Hair follicular keratinocyte (primary cell): ENCODE measurements at places on chromosomes 7 and 10. TPM values are rescaled to one million over a fixed set of nuclear protein-coding genes. Genes with fewer than 3 reads are reported as not detected.

Gene AKR1B1
- 47.8 and 69.2 TPM in 2 replicates for total RNA-seq

Gene HOXA4
- 1.6 TPM in 2 replicates for total RNA-seq

Gene WDR86
- total RNA-seq: 0.08 TPM in 2 replicates

Gene ZNF365
- 1.5 and 2.8 TPM in 2 replicates for total RNA-seq

Gene PAX4
- not detected in 2 replicates for total RNA-seq

Gene BAZ1B
- total RNA-seq: 28.0 and 28.2 TPM in 2 replicates

Gene GIMAP1
- not detected in 2 replicates for total RNA-seq

Gene WEE2
- not detected in 2 replicates for total RNA-seq

Gene SAP25
- total RNA-seq: not detected in 2 replicates

Gene TUBB8
- total RNA-seq: not detected in 2 replicates

Gene DDC
- not detected in 2 replicates for total RNA-seq

Gene CNPY1
- total RNA-seq: not detected in 2 replicates

Gene SLC29A4
- total RNA-seq: 0.80 and 8.6 TPM in 2 replicates

Gene NUTM2D
- total RNA-seq: 1.8 and 1.9 TPM in 2 replicates

Gene OR2A12
- total RNA-seq: not detected in 2 replicates

Gene TMEM229A
- not detected in 2 replicates for total RNA-seq

Gene LDB3
- total RNA-seq: not detected in 2 replicates

Gene CYP2C9
- not detected in 2 replicates for total RNA-seq

Gene ZNF503
- 15.7 and 17.6 TPM in 2 replicates for total RNA-seq

Gene PRKG1
- total RNA-seq: 0.11 and 0.16 TPM in 2 replicates

Gene HOXA11
- 0.34 and 1.3 TPM in 2 replicates for total RNA-seq

Gene TRIM8
- 81.1 and 125 TPM in 2 replicates for total RNA-seq

Gene LRRC4
- total RNA-seq: 0.15 and 0.39 TPM in 2 replicates

Gene MNX1
- 0.16 TPM in 1 of 2 replicates, not detected in the other for total RNA-seq

Gene MRLN
- not detected in 2 replicates for total RNA-seq

Gene OR2A42
- total RNA-seq: not detected in 2 replicates

Gene KCNIP2
- total RNA-seq: not detected in 2 replicates

Gene NRCAM
- 2.0 and 11.8 TPM in 2 replicates for total RNA-seq

Gene ACTL6B
- total RNA-seq: not detected in 2 replicates

Gene PLEKHS1
- total RNA-seq: not detected in 2 replicates

Gene RNF148
- total RNA-seq: not detected in 2 replicates

Gene ZMIZ1
- total RNA-seq: 15.2 and 19.8 TPM in 2 replicates

Gene ANKRD2
- 1.0 and 3.0 TPM in 2 replicates for total RNA-seq

Gene GPR158
- total RNA-seq: not detected in 2 replicates

Gene CFAP70
- 0.46 and 0.55 TPM in 2 replicates for total RNA-seq

Gene HOXA6
- total RNA-seq: 1.4 TPM in 1 of 2 replicates, not detected in the other

Gene TNS3
- total RNA-seq: 3.1 and 5.7 TPM in 2 replicates

Gene TRPV5
- not detected in 2 replicates for total RNA-seq

Gene PRKCQ
- total RNA-seq: 10.2 and 14.4 TPM in 2 replicates

Gene INMT
- not detected in 2 replicates for total RNA-seq

Gene TUBAL3
- 1.1 and 1.5 TPM in 2 replicates for total RNA-seq

Gene SPACDR
- not detected in 2 replicates for total RNA-seq

Gene HOGA1
- total RNA-seq: 0.55 and 1.2 TPM in 2 replicates

Gene PDZD7
- 0.23 and 0.94 TPM in 2 replicates for total RNA-seq

Gene GIMAP6
- total RNA-seq: not detected in 2 replicates

Gene TMEM270
- not detected in 2 replicates for total RNA-seq

Gene ZMIZ2
- 9.4 and 10.1 TPM in 2 replicates for total RNA-seq

Gene HOXA9
- 6.8 and 7.0 TPM in 2 replicates for total RNA-seq

Gene AUTS2
- 3.7 and 15.0 TPM in 2 replicates for total RNA-seq

Gene DYNC1I1
- 0.61 and 1.0 TPM in 2 replicates for total RNA-seq

Gene FAM180A
- 0.08 and 0.53 TPM in 2 replicates for total RNA-seq

Gene MYOZ1
- 0.11 and 0.86 TPM in 2 replicates for total RNA-seq

Gene DTX2
- 39.7 and 53.5 TPM in 2 replicates for total RNA-seq

Gene LIPN
- not detected in 2 replicates for total RNA-seq

Gene SFTPA1
- total RNA-seq: not detected in 2 replicates

Gene CARD11
- 0.95 and 2.1 TPM in 2 replicates for total RNA-seq

Gene OR9A2
- total RNA-seq: not detected in 2 replicates

Gene AOAH
- not detected in 2 replicates for total RNA-seq
